ENCODE measurements at places on chromosomes 7 and 10. TPM values are rescaled to one million over a fixed set of nuclear protein-coding genes. Genes with fewer than 3 reads are reported as not detected.

GIMAP4 gene
- not detected for total RNA-seq

PNLIPRP2 gene
- total RNA-seq, result not detected

HABP2 gene
- not detected for total RNA-seq

PALD1 gene
- total RNA-seq, result not detected

ABCB1 gene
- not detected for total RNA-seq

TMEM178B gene
- total RNA-seq, result under 0.01 TPM

SKIDA1 gene
- 7.5 TPM for total RNA-seq

RASA4B gene
- total RNA-seq, result 0.65 TPM

MEOX2 gene
- not detected for total RNA-seq
